ENCODE measurements at places on chromosomes 2 and 18.

GRCh38 chr2:204880928-204881327, 335.7 kb downstream of the PARD3B start:
- no peak for DNase-seq

DNA sequence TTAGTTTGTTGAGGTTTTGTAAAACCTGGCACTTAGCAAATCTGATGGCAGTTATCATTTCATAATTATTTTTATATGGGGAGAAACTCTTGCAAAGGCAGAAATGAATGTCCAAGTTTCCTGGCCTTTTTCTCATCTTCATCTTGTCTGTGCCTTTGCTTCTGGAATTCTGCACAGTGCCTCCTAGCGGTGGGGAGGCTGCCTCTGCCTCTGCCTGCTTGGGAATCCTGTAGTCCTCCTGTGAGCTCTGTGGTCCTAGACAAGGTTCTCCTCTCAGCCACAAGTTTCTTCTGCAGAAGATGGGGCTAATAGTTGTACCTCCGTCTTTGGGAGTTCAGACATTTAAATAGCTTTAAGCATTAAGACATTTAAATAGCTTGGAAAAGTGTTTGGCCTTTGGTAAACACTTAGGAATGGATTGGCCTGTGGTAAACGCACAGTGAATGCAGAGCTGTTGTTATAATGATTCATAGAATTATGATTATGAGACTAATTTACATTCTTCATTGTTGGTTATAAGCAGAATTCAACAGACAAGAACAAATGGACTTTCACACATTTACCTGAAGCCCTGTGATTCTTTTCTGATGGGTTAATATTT, 101.2 kb downstream of the ZNF236 start:
- no peak for DNase-seq

- no peak for DNase-seq
Observed at GRCh38 chr2:126637386-126637785, 18.6 kb upstream of the GYPC start.

DNA sequence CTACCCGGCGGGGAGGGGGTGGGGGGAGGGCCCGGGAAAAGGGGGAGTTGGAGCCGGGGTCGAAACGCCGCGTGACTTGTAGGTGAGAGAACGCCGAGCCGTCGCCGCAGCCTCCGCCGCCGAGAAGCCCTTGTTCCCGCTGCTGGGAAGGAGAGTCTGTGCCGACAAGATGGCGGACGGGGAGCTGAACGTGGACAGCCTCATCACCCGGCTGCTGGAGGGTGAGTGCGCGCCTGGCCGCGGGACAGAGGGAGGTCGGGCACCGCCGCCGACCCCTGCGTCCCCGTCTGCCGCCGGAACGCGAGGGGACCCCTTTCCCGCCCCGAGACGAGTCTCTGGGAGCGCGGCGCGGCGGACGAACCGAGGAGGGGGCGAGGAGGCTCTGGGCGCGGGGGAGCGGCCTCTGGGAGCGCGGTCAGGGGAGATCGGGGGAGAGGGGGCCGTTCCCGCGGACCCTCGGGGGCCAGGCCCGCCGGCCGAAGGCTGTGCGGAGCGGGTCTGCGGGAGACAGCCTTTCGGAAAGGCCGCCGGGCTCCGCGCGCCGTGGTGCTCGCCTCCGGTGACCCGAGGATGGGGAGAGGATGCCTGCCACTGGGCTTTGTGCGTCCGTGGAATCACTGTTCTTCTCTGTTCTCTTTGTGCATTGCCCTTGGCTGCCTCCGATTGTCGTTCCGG, 463 bp downstream of the PPP1CB start:
- DNase-seq = peak; percentile 5

DNA sequence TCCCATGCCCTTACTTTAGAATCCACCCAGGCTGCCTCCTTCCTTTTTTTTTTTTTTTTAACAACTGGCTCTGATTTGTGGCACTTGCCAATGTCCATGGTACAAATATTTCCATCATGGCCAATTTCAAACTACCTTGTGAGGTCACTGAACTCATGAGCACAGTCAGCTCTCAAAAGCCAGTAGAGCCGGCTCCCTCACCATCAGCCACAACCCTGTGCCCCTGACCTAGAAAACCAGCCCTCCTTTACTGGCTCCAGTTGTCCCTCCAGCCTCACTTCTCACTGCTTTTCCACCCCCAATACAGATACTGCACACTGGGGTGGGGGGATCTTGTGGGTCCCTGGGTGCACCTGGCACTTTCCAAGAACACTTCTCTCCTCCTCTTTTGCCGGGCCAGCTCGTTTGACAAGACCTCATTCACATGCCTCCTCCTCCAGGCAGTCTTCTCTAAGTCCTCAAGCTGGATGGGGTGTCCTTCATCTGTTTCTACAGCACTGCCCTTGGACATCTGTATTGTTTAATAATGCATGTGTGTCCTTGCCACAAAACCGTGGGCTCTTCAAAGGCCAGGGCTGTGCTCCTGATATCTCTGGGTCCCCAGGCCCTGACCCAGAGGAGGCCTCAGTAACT, 35.5 kb downstream of the SDC1 start:
- no peak for DNase-seq

DNA sequence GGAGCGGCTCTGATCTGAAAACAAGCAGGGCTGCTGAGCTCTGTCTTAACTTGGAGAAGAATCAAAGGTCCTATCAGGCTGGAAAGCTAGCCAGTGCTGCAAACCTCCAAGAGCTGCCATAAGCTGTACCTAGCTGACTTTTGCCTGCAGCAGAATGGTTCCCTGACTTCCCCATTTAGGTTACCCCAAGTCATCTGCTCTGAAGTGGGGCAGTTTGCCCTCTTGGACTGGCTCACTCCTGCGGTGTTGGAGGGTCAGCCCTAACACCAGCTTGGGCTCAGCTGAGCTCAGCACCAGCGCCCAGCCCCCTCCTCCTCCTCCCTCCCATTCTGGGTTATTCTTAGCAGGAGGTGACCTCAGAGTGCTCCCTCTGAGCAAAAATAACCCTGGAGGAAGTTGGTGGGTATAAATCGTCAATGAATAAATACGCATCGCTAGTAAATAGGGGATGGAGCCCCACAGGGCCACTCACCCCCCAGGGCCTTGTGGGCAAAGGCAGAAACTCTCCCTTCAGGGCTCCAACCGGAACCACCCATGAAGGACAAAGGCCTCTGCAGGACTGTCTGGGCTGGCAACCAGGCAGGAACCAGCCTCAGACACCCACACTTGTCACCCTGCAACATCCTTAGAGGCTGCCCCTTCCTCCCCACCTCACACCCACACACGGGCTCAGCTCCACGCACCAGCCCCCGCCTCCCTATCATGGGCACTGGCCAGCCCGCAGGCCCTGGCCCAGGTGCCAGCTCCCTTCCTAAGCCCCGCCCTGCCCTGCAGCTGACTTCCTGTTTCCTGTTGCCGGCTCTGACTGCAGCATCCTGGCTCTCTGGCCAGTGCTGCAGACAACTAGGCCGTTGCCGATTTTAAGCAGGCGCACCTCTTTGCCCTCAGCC, 46.9 kb downstream of the DNMT3A start:
- peak; percentile 49 for DNase-seq

GRCh38 chr2:177611310-177611886, 218.8 kb downstream of the AGPS start:
- DNase-seq = no peak

All from stimulated activated CD8-positive, alpha-beta memory T cell treated with anti-CD3 and anti-CD28 coated beads, Interleukin-7, amount 100 ng/mL, for 1 hour (primary cell).